ENCODE measurements at places on chromosomes 1 and 21. TPM values are rescaled to one million over a fixed set of nuclear protein-coding genes. Genes with fewer than 3 reads are reported as not detected.

DNA sequence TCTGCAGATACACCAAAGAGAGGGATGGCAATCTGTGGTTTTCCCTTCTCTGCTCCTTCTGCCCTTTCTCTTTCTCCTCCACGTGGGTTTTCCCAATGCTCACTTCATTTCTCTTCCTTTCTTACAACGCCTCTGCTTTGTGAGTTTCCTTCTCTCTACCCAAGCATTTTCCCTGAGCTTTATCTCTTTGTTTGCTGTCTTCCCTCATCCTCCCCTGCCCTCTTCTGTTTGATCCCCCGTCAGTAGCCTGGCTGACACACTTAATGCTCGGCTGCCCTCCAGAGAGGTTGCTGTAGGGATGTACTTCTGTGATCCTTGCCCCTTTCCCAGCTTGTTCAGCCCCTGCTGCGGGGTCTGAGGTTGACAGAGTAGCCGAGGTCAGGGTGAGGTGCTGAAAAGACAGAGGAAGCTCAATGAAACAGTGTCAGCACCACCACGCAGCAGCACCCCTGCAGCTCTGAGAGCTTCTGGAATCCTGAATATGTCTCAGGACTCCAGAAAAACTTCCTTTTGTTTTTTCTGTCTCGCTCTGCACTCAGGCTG, 6.0 kb downstream of the EDARADD start:
- DNase-seq: no peak

The SLC66A1 gene
- total RNA-seq: 14.8 TPM

The PCP4 gene
- total RNA-seq: not detected

DNA sequence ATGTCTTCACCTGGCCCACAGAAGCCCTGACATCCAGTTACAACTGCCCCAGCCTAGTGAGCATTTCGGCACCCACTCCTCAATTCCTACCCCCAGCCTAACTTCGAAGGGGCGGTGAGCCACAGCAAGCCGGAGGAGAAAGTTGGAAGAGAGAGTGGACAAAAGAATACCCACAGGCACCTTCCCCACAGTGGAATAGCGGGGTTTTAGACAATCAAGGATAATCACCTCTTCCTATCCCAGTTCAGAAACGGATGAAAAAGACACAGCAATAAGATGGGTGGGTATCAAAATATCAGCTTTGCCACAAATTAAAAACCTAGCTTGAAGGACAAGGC, 1.3 kb upstream of the LSS start:
- no peak for DNase-seq

GRCh38 chr1:60936591-60937342, 145.6 kb upstream of the NFIA start:
- no peak for DNase-seq

The SYT11 gene
- 19.5 TPM for total RNA-seq

The FAM177B gene
- not detected for total RNA-seq

The CD160 gene
- not detected for total RNA-seq

- DNase-seq: no peak
Measured at GRCh38 chr1:83102630-83103071, 896.3 kb downstream of the TTLL7 start.

The KRTAP19-3 gene
- total RNA-seq: not detected

The CELA3A gene
- total RNA-seq: not detected

GRCh38 chr1:116842654-116843053, 67.1 kb upstream of the PTGFRN start:
- DNase-seq: peak; percentile 34

- peak; percentile 78 for DNase-seq
Measured at GRCh38 chr21:38355992-38356781, 99.4 kb downstream of the KCNJ15 start.

Data from fibroblast of the aortic adventitia (primary cell).